ENCODE measurements at places on chromosomes 1 and 21.

DNA sequence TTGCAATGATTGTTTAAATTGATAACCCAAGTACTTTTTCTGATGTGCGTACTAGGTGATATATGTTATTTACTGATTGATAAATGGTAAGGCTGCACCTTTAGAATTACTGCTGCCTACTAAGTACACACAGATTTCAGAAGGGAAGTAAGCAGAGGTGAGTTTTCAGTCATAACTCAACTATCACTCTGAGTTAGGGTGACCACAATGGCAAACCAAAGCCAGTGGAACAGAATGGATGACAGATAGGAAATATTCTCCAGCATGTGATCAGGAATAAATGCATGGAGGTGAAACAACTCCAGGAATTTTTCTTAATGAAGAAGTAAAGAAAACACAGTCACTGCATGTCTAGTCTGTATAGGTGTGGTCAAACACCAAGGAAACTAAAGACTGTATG, 7.5 kb upstream of the KCNJ15 start:
- DNase-seq: no peak

DNA sequence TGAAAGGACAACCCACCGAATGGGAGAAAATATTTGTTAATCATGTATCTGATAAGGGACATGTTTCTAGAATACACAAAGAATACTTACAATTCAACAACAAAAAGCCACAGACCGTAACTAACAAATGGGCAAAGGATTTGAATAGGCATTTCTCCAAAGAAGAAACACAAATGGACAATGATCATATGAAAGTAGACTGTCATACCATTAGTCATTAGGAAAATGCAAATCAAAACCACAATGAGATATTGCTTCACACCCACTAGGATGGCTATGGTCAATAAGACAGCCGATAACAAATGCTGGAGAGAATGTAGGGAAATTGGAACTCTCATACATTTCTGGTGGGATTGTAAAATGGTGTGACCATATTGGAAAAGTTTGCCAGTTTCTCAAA, 367.2 kb upstream of the SGIP1 start:
- no peak for DNase-seq

DNA sequence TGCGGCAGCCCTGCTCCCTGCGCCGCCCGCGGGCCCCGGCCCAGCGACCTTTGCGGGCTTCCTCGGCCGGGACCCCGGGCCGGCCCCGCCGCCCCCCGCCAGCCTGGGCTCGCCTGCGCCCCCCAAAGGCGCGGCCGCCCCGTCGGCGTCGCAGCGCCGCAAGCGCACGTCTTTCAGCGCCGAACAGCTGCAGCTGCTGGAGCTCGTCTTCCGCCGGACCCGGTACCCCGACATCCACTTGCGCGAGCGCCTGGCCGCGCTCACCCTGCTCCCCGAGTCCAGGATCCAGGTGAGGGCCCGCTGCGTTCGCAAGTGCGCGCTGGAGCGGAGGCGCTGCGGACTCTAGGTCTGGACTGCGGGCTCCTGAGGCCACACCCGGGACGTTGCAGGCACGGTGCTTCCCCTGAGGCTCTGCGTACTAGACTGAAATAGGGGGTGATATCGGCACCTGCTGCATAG, 351 bp downstream of the MIXL1 start:
- no peak for DNase-seq

GRCh38 chr1:187977298-187977697, 1148.5 kb downstream of the PLA2G4A start:
- DNase-seq: no peak

DNA sequence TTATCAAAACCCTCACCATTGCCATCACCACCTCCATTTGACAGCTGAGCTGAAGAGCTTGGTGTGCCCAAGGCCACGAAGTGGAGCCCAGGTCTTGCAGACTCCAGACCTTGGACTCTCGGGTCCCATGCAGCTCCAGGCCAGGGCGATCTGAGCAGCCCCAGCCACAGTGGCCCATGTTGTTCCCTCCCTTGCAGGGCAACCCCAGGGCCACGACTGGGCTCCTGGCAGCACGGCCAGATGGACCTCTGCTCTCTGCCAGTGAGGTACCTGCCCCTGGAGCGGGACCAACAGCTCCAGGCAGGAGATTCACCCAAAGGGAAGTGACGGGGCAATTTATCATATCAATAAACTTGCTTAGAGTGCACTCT, 182.7 kb upstream of the VAMP3 start:
- no peak for DNase-seq

DNA sequence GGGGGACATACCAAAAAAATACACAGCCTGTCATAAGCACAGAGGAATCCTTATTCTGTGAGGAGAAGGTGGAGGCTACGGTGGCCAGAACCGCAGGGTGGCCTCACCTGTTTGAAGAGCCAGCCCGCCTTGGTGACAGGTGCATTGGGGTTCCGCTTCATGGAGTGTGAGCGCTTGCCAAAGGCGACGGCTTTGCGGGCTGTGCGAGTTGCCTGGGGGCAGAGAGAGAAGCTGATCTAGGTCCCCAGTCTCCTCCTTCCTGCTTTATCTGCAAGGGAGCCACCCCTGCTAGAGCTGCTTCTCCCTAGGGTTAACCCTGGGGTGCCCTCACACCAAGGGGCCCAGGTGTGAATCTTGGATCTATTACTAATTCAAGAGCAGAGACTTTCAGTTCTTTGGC, 54.3 kb upstream of the GOLT1A start:
- no peak for DNase-seq

DNA sequence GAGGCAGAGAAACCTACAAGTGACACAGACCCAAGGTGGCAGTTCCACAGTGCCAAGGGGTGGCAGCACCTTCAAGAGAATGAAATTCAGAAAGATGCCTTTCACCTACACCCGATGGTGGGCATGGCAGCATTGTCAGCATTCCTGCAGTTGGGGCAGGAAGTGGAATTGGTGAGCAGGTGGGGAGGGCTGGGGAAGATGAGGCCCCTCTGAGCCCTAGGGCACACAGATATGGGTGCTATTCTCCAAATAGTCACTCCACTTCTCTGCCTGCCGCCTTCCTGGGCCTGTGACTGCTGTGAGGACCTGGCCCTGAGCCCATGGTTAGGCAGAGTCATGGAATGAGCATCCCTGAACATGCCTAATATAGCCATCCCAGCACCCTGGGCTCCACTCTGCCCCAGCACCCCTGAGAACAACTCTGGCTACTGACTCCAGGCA, 8.3 kb downstream of the SHISA4 start:
- DNase-seq: no peak

- no peak for DNase-seq
Measured at GRCh38 chr1:197303463-197303862, 35.4 kb downstream of the CRB1 start.

DNA sequence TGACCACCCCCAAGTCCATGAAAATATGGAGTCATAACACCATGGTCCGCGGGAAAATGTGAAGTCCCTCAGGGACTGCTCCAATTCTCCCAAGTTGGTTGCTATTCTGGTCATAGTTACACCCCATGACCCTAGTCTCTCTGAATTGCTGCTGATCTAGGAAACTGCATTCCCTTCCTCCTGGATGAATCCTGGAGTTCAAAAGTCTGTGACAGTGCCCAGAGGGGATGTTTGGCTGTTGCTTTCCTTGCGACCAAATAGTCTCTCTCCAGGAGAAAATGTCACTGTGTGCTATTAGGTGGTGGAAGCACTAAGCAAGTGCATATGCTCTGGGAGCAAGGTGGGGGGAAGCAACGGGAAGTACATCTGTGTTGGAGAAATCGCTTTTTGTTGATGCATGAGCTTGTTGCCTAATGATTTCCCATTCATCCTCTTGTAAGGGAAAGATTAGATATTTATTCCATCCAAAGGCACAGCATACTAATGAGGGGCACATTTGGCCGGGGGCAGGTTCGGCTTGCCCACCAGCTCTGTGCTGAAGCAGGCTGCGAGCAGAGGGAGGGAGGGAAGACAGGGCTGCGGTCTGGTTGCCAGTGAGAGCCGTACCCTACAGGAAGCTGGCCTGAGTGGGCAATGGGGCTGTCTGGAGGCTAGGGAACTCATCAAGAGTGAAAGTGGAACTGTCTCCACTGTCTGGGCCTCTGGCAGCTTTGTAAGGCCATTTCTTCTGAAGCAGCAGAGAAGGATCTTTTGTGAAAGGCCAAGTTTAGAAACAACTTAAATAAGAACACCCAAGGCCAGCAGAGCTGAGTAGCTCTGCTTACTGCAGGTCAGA, 27.2 kb downstream of the SYT6 start:
- DNase-seq: no peak

- DNase-seq: no peak
Measured at GRCh38 chr1:22506130-22506692, 54.6 kb downstream of the ZBTB40 start.

GRCh38 chr1:85884372-85885035, 176.3 kb upstream of the ZNHIT6 start:
- DNase-seq: no peak

GRCh38 chr1:28540651-28541050, 12.2 kb upstream of the TRNAU1AP start:
- DNase-seq: no peak

- DNase-seq: no peak
Measured at GRCh38 chr1:44016041-44016889, 15.0 kb downstream of the SLC6A9 start.

DNA sequence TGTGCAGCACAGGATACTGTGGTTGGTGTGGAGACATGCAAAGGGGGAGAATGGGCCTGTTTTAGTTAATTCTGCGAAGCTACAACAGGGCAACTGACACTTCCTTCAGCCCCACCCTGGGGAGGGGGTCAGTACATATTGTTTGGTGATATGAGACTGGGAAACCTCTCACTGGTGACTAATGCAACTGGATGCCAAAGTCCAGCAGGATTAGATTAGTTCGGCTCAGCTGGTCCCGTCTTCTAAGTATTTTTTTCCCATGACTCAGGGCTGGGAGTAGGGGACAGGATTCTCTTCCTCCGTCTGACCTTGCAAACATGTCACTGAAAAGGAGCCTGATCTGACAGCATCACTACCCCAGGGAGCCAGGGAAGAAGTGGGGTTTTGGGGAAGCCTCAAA, 43.0 kb downstream of the PLXNA2 start:
- no peak for DNase-seq

GRCh38 chr1:93578911-93579825, 102.5 kb downstream of the BCAR3 start:
- DNase-seq: no peak
